Hematopoietic multipotent progenitor cell (in vitro differentiated cells): ENCODE measurements at places on chromosomes 2 and 18. TPM values are rescaled to one million over a fixed set of nuclear protein-coding genes. Genes with fewer than 3 reads are reported as not detected.
A peak's percentile ranks its signal among the peaks of the same experiment; 100 is the strongest.

The ADAM23 gene
- under 0.01 TPM for total RNA-seq

The MXD1 gene
- 19.4 TPM for total RNA-seq

The IL37 gene
- total RNA-seq, result not detected

The STARD6 gene
- total RNA-seq, result not detected

The KLHL14 gene
- 0.27 TPM for total RNA-seq

The CROCC2 gene
- total RNA-seq, result not detected

The AQP4 gene
- total RNA-seq, result not detected

The GAL3ST2 gene
- total RNA-seq, result 3.8 TPM

- DNase-seq, result no peak
Observed at GRCh38 chr2:105796131-105796638, 51.5 kb downstream of the NCK2 start.

DNA sequence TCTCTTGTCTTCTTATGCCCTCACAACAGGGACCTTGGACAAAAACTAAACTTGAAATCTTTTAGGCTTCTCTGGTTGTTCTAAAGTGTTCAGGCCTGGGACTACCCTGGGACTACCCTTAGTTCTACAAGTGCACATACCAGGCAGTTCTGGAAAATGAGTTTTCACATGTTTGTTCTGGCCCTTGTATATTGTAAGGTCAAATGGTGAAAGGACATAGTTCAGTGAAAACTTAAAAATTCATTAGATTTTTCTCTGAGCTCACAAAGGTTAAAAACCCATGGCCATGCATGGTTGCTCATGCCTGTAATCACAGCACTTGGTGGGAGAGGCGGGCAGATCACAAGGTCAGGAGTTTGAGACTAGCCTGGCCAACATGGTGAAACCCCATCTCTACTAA is 875.5 kb upstream of the FAM98A start:
- DNase-seq, result no peak

DNA sequence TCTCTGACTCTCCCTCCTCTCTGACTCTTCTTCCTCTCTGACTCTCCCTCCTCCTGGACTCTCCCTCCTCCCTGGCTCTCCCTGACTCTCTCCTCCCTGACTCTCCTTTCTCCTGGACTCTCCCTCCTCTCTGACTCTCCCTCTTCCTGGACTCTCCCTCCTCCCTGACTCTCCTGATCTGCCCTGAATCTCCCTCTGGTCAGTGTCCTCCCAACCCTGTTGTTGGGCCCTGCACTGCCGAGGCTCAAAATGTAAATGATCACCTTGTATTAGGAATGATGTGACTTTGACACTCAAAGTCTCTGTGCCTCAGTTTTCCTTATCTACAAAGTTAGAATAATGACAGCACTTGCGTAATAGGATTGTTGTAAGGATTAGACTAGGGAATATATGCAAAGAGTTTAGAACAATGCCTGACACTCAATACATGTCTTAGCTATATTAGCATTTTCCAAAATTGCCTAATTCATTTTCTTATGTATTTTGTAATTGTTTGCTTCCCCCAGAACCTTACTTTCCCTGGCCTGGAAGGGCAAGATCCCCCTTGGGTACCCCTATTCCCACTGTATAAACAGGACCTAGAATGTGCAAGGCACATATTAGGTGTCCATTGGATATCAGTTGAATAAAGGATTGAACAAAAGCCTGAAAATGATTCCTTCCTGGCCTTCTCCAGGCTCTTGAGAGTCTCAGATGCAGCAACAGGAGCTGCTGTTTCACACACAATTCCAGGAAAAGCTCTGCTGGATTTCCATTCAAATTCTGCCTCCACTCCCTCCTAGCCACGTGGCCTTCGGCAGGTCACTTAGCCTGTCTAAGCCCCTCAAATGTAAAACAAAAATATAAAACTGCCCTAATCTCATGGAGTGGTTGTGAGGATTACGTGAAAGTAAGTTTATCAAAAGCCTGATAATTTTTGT is 170.1 kb downstream of the INHBB start:
- no peak for DNase-seq

DNA sequence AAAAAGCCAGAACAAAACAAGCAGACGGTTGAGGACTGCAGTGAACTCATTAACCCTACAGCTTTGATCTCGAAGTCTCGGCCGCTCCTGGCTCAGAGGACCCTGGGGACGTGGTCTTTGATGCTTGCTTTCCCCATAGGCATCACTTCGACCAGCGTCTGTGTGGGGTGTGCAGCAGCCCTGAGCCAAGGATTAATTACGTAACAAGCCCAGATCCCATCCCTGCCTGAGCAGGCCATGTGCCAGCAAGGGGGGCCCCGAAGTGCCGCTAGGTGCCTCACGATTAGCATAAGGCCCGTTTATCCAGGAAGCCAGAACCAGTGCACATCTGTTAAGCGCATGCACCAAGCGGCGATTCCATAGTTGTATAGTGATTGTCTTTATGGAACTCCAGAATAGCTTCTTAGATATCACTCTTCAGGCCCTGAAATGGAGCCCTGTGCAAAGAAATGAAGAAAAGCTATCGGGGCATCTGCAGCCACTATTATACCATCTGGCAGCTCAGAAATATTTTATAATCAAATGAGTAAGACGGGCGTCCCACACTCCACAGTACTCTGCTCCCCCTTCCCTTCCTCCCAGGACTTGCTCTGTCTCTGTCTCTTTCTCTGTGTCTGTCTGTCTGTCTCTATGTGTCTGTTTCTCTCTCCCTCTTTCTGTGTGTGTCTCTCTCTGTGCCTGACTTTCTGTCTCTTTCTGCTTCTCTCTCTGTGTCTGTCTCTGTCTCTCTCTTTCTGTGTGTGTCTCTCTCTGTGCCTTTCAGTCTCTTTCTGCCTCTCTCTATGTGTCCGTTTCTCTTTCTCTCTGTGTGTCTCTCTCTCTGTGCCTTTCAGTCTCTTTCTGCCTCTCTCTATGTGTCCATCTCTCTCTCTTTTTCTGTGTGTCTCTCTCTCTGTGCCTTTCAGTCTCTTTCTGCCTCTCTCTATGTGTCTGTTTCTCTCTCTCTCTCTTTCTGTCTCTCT is 41.7 kb downstream of the HPCAL1 start:
- DNase-seq, result peak; percentile 28

DNA sequence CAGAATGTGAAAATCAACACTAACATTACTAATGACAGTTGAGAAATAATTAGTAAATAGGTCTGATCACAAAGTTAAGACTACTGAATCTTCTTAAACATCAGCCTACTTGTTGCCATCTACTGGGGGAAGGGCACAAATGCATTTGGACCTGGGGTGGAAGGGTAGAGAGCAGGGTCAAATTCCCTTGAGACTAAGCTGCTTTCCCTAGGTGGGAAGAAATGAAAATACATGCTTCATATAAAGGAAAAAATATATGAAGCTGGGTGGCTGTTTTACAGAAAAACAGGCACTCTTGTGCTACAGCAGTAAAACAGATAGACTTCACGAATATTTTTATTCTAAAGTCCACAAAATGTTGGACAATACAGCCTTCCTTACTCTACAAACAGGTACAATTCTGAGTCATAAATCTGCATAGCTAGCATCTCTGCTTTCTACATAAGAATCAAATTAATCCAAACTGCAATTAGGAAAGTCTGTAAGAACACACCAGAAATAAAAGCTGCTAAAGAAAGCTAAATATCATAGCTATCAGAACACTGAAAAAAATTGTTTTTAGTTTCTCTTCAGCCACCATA is 10.9 kb downstream of the TRIP12 start:
- peak; percentile 56 for DNase-seq

DNA sequence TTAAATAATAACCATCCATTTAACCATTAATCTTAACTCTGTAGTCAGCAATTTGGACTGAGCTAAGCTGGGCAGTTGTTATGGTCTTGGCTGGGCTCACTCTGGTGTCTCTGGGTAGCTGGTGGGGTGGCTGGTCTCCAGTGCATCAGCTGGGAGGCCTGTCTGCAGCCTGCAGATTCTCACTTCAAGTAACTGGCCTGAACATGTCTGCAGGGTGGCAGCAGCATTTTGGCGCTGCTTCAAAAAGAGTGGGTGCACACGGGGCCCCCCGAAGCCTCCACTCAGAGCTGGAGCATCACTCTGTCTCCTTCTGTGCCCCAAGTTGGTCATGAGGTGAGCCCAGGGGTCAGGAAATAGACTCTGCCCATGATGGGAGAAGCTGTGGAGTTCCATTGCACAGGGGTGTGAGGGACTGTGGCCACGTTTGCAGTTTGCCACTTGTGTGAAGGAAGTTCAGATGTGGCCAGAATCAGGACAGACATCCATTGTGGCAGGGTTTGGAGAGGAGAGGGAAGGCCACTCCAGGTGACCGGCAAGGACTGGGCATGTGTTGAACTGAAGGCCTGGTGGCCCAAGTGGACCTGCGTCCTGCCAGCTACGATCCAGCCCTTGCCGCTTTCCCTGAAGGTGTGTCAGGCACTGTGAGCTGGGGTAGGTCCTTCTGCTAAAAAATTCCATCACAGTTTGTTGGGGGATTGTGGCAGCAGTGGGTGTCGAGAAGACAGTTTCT is 4.9 kb upstream of the ALLC start:
- DNase-seq, result no peak

- no peak for DNase-seq
Observed at GRCh38 chr2:25926984-25927756, 48.9 kb upstream of the ASXL2 start.

GRCh38 chr2:188677142-188677541 is 297.0 kb upstream of the COL3A1 start:
- no peak for DNase-seq

- DNase-seq, result no peak
Observed at GRCh38 chr2:11099122-11100065, 55.9 kb upstream of the SLC66A3 start.

- no peak for DNase-seq
Observed at GRCh38 chr2:188308483-188308882, 16.8 kb downstream of the GULP1 start.

DNA sequence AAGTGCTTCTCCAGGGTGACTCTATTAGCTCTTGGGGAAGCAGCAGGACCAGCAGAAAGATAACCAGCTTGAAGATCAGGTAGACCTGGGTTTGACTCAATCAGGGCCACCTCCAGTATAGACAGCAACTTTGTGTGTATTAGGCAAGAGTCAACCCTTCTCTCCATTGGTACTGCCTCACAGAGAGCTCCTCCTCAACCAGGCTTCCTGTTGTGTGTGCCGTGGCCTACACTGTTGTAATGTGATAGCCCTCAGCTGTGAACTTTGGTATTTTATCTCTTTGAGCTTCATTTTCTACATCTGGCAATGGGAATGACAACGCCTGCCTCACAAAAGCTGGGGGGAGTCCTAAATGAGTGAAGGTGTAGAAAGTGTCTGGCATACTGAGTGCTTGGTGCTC is 17.0 kb upstream of the MAP3K20 start:
- no peak for DNase-seq

GRCh38 chr2:38700881-38701458 is 35.1 kb downstream of the GALM start:
- no peak for DNase-seq
